ENCODE measurements at places on chromosomes 11 and 22.
A peak's percentile ranks its signal among the peaks of the same experiment; 100 is the strongest.

DNA sequence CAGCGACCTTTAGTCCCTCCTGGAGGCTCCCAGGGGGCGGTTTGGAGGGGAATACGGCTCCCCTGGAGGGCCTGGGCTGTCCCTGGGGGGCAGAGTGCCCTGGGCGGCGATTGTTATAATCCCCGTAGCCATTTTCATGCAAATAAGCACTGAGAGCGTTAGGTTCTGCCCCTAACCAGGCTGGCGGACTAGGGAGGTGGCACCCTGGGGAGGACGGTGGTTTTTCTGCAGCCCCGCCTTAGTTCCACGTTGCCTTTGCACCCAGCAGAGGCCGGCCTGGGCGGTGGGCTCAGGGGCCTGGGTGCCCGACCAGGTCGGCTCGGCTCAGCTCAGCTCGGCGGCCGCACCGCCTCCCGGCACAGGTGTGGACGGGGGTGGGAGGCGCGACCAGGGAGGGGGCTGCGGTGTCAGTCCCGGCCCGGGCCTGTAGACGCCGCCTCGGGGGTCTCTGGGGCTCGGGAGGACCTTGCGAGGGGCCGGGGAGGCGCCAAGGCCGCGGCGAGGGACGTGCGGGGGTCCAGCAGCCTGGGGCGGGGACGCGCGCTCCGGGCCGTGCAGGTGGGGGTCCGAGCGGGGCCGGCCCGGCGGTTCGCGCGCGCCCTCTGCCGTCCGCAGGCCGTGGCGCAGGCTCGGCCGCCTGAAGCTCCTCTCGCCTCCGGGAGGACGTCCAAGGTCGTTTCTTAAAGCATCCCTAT is 2.3 kb upstream of the DUSP8 start:
- no peak for DNase-seq

DNA sequence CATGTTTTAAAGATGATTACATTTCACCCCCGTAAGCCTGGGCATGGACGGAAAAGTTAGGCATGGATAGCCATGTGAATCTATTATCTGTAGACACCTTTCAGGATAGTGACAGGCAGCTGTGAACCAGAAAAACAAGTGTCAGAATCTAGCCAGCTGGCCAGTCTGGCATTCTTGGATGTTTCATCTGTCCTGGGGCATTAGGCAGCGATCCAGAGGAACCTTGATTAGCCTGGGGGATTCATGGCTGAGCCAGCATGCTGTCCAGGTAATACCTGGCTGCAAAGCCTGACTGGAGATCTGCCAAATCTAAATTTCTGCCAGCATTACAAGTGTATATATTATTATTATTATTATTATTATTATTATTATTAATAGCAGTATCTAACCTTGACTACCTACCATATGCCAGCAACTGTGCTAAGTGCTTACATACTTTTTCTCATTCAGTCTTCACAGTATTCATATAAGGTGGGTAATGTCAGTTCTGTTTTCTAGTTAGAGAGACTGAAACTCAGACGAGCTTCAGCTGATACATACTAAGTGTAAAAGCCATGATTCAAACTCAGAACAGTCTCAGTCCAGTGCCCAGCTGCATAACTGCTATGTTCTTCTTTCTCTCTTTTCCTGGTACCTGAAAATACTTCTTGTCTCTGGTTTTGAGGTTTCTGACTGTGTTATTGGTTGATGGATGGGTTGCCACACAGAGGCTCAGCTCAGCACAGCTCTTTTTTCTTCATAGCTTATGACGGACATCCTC is 12.8 kb downstream of the BMAL1 start:
- DNase-seq = no peak

- DNase-seq = peak; percentile 72
Observed at GRCh38 chr11:108008656-108009496, at the start of gene CUL5. Gene CUL5 (plus strand): TSS chr11:108008898. CDS start chr11:108009349, 451 bp downstream.

- no peak for DNase-seq
Observed at GRCh38 chr11:13277768-13278608, at the start of gene BMAL1. Gene BMAL1 (plus strand): TSS chr11:13277790. CDS start chr11:13354309, 76,519 bp downstream.

Data from pulmonary artery endothelial cell (primary cell).